ENCODE measurements at places on chromosomes 4 and X.

- DNase-seq, result no peak
Measured at GRCh38 chr4:139209470-139210063, 32.5 kb upstream of the ELF2 start.

- no peak for DNase-seq
Measured at GRCh38 chrX:153906126-153906917, 1.8 kb downstream of the AVPR2 start.

- no peak for DNase-seq
Measured at GRCh38 chrX:103651151-103651773, 22.5 kb downstream of the TCEAL1 start.

- DNase-seq, result no peak
Measured at GRCh38 chr4:126799971-126800574, 832.7 kb upstream of the INTU start.

DNA sequence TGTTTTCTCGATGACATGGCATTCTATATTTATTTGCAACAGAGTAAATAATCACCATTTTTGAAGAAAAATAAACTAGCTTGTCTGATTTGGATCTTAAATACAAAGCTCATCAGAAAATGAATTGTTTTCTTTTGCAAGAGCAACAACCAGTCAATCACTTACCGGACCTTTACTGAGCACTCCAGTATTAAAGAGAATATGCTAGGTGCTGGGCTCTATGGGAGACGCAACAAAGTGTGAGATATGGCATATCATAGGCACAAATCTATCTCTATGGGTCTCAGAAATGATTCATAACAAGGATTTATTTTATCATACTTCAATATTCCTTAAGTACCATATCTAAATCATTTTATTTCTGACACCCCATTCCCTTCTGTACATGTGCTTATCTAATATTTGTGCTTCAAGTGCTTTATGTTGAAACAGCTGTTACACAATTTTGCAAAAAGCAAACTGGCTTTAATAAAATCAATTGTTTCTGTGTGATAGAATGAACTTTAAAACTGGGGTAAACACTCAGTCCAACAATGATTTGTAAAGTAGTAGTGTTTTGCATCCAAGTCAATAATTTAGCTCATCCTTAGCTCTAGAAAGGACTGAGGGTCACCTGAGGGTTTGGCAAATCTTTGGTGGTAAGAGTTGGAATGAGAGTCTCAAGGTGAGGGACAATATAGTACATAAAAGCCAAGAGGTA is 88.4 kb upstream of the SPANXB1 start:
- no peak for DNase-seq

DNA sequence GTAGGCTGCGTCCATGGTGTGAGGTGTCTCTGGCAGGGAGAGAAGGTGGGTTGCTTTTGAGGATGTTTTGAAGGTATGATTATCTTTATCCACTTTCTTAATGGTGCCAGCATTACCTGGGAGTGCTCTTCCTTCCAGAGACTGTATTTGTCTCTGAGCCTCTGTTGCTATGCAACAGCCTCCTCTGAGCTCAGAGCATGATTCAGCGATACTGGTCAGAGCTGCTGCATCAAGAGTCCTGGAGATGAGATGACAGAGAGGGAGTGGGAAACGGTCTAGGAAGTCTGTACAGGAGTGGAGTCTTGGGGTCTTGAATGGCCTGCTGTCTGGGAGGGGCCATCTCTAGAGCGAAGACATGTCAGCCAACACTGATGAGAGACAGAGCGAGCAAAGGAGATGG is 104.4 kb upstream of the RAB40AL start:
- no peak for DNase-seq

GRCh38 chr4:13906727-13907126 is 279.2 kb upstream of the BOD1L1 start:
- DNase-seq, result no peak

- DNase-seq, result no peak
Measured at GRCh38 chr4:137193564-137193963, 338.7 kb downstream of the PCDH18 start.

- DNase-seq, result no peak
Measured at GRCh38 chr4:44701037-44701436, 22.8 kb downstream of the GUF1 start.

GRCh38 chr4:184331268-184331995 is 113.8 kb upstream of the ENPP6 start:
- no peak for DNase-seq

- DNase-seq, result no peak
Measured at GRCh38 chr4:103915224-103915869, 195.6 kb upstream of the TACR3 start.

DNA sequence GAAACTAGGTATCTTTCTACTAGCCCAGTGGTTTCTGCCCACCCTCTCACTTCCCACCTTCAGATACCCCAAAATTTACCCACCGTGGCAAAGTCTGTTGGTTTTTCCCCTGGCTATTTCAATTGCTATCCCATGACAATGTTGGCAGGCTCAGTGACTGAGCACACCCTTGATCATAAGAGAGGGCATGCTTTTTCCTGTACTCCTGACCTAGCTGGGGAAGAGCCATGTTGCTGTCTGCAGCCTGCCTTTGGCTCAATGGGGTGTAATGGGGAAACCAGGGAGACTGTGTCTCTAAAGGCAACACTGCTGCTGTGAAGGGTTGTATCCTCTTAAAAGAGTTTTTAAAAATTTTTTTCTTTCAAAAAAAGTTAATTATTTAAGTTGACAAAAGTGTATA is 90.4 kb upstream of the CITED1 start:
- DNase-seq, result no peak

DNA sequence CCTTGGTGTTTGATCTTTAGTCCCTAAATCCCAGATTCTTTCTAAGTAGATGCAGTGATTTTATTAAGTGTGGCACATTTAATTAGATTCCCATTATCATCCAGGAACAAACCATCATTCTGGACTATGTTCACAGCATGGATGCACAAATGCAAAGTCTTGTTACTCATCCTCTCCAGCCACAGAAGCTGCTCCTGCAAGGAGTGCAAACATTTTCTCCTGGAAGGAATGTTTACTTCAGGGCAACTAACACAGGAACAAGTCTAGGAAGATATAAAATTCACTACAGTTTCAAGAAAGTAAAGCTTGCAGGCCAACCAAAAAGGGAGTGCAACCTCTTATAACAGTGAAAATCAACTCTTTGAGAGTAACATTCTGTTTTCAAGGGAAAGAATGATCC is 106.0 kb downstream of the IQCM start:
- DNase-seq, result no peak

Data from substantia nigra (tissue), 51 donors.